ENCODE measurements at places on chromosomes 11 and 22. TPM values are rescaled to one million over a fixed set of nuclear protein-coding genes. Genes with fewer than 3 reads are reported as not detected.

- no peak for DNase-seq
Observed at GRCh38 chr11:122082205-122082604, 33.8 kb downstream of the BLID start.

The PTPRJ gene
- 8.9 TPM for total RNA-seq

GRCh38 chr22:28857288-28857687, 26.1 kb upstream of the ZNRF3 start:
- no peak for DNase-seq

GRCh38 chr11:71115770-71116692, 136.3 kb downstream of the SHANK2 start:
- peak; percentile 72 for DNase-seq

- DNase-seq: no peak
Observed at GRCh38 chr11:1381793-1382425, 7.8 kb upstream of the BRSK2 start.

The NECTIN1 gene
- 32.4 TPM for total RNA-seq

DNA sequence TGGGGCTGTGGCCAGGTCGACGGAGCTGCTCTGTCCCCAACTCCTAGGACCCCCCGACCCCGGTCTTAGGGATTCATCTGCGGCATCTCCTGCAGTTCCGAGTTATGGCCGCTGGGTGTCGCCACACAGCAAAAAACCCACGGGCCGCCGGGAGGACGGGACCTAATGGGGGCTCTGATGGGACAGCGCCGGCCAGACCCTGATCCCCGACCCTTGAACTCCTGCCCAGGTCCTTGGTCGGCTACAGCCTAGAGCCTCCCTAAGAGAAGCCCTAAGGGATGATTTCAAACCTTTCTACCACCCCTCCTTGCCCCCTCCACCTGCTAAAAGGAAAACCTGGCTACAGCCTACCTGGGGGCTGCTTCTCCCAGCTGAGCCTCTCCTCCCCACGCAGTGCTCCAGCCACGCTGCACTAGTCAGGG, 30.8 kb upstream of the LRRC10B start:
- DNase-seq: peak; percentile 69

DNA sequence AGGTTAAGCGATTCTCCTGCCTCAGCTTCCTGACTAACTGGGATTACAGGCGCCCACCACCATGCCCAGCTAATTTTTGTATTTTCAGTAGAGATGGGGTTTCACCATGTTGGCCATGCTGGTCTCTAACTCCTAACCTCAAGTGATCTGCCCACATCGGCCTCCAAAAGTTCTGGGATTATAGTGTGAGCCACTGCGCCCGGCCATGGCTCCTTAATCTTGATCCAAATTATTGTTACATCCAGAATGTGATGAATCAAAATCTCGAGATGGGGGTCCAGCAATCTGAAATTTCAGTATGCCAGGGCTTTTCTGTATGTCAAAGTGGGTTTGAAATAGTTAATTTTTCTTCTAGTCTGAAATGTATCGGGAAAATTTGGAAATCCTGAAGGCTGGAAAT, 3.7 kb downstream of the RPL27A start:
- DNase-seq: no peak

DNA sequence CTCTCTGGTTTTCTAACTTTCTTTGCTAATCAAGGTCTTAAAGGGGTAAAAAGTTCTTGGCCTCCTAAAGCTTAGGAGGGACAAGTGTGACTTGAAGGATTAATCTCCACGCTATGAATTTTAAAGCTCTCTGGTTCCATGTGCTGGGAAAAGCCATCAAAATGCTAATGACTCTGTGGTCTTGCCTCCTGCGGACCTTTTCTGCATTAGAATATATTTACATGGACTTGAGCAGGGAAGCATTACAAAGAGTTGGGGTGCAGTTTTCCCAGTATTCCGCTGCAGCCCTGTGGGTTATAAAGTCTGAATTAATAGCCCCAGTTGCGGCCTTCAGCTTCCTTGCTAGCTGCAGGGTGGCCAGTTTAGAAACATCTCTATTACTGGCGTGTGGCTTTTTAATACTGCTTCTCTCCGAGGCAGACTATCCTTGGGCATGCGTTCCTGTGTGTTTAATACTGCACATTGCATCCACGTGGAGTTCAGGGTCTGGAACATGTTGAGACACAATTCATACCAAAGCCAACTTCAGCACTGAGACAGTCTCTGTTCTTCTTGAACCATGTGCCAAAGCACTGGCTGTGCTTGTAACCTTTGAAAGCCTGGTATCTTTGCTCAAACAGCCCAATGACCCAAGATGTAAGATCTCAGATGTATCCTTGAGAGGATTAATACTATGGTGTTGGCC, 27.3 kb downstream of the TSPAN18 start:
- DNase-seq: peak; percentile 46

GRCh38 chr11:95255251-95256145, 24.5 kb upstream of the SESN3 start:
- no peak for DNase-seq

DNA sequence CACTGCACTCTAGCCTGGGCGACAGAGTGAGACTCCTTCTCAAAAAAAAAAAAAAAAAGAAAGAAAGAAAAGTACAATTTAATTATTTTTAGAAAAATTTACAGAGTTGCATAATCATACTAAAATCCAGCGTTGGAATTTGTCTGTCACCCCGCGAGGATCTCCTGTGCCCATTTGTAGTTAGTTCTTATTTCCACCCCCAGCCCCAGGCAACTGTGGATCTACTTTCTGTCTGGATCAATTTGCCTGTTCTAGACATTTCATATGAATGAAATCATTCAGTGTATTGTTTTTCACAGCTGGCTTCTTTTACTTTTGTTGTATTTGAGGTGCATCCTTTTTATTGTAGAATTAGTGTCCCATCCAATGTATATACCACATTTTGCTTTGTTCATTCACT, 102.6 kb upstream of the RASSF10 start:
- no peak for DNase-seq

The OR10V1 gene
- total RNA-seq: not detected

DNA sequence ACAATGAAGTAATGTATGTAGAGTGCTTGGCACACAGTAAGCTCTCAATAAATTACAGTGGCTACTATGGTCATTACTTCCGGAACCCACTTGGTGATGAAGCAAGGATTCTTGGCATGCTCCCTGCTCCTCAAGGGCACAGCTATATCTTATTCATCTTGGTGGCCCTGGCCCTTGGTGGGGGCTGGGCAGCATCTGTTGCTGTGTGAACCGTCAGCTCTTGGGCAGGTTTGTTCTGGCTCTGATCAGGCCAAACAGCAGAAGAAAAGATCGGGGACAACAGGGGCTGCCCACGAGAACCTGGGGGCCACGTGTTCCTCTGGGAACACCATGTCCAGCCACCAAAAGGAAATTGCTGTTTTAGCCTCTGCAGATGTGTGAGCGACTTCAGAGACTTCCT, 136.9 kb upstream of the SYT13 start:
- no peak for DNase-seq

The C11orf65 gene
- 2.5 TPM for total RNA-seq

- no peak for DNase-seq
Observed at GRCh38 chr22:36662981-36663380, 40.6 kb downstream of the CACNG2 start.

The CNTN5 gene
- total RNA-seq: 9.1 TPM

DNA sequence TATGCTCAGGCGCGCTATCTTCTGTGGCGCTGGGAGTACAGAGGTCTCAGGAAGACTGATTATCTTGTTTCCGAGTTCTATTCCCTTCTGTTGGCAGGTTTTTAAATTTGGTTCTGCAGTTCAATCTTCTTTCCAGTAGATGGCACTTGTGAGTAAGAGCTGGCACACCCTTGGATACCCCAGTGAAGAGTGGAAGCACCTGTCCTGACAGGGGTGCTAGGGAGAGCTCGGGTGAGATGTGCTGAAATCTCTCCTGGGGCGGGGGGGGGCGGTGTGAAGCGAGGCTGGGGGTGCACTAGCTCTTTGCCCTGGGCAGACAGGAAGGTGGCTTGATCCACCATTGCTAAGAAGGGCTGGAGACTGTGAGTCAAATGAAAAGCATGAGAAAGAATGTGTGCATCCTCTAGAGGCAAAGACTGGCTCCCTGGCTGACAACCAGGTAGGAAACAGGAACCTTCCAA, 679.9 kb upstream of the CCDC179 start:
- DNase-seq: peak; percentile 63

The MRPL49 gene
- total RNA-seq: 38.1 TPM

All from tongue (tissue), 3 donors.